ENCODE measurements at places on chromosomes 3 and 15. TPM values are rescaled to one million over a fixed set of nuclear protein-coding genes. Genes with fewer than 3 reads are reported as not detected.

DNA sequence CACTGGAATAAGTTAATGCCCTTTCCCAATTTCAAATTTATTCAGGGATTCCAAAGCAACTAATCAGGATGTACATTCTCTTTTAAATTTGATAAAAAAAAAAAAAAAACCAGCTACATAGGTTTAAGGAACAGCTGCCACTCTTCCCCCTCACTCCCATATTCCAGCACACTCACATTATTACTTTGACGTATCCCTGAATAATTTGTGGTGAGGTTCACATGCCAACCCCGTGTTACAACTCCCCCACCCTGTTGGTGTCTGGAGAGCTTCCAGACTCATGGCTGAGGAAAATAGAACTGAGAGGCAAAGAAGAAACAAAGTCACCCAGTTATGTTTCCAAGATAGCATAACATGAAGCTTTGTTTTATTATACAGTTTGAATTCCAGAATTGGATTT lies 300.5 kb upstream of the MME start:
- DNase-seq, result peak; percentile 87

GRCh38 chr15:80264031-80264430 lies 12.0 kb upstream of the CTXND1 start:
- DNase-seq, result peak; percentile 22

DNA sequence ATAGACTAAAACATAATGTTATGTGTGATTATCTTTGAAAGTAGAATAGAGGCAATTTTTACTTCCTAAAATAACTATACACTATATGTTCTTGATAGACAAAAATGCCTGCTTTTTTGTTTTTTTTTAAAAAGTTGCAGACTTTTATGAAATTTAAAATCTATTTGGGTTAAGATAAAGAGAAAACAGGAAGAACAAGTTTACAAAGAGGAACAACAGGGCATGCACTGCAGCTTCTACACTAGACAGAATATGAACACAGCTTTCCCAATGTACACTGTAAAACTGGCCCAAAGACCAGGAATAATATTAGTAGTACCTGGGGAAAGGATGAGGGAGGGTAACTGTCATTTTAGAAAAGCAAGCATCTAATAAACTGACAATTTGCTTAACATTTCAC lies 53.7 kb downstream of the NR1I2 start:
- DNase-seq, result no peak

DNA sequence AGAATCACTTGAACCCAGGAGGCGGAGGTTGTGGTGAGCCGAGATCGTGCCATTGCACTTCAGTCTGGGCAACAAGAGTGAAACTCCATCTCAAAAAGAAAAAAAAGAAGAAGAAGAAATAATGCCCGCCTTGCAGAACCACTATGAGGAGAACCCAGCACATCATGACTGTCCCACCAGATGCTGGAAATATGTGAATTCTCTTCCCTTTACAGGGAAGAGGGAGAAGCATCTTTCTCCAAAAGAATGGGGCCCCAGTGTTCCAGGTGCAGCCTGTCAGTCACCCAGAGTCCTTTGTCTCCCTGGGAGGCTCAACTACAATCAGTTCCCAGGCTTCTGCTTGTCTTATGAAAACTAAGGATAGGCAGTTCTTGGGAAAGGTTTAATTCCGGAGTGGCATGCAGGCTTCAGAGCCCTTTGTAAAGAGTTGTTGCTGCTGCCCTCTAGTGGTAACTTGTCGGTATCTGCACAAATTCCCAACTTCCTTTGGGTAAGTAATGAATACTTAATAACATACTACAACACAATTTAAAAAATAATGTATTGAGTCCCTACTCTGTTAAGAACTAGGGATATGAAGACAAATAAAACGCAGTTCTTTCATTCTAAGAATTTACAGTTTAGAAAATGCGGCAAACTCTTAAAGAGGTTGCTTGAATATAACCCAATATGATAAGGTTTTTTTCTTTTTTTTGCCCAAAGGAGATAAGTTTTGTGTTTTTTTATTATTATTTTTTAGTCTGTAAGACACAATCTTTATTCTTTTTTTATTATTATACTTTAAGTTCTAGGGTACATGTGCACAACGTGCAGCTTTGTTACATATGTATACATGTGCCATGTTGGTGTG lies 18.6 kb upstream of the TICRR start:
- peak; percentile 77 for DNase-seq

DNA sequence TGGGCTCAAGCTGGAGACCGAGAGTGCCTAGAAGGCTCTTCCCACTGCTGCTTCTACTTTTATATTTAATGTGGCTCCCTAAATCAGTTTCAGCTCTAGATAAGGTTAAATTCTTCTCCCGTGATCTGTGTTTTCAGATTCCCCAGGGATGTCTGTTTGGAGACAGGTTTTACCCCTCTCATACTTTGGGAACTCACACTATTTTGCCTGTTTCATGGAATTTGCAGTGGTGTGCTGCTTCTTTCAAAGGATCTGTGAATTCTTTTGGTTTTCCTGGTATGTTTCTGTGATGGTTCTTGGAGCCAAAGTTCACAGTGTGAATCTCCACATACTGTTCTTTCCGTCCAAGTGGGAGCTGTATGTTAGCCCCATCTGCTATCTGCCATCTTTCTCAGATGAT lies 238.3 kb upstream of the SLITRK3 start:
- DNase-seq, result no peak

- no peak for DNase-seq
Measured at GRCh38 chr3:41462103-41462691, 262.9 kb downstream of the CTNNB1 start.

- DNase-seq, result no peak
Measured at GRCh38 chr3:130895690-130896488, 2.0 kb downstream of the ATP2C1 start.

GRCh38 chr15:53447053-53447574 lies 312.3 kb downstream of the WDR72 start:
- DNase-seq, result no peak

Gene SAMD7
- total RNA-seq, result not detected

DNA sequence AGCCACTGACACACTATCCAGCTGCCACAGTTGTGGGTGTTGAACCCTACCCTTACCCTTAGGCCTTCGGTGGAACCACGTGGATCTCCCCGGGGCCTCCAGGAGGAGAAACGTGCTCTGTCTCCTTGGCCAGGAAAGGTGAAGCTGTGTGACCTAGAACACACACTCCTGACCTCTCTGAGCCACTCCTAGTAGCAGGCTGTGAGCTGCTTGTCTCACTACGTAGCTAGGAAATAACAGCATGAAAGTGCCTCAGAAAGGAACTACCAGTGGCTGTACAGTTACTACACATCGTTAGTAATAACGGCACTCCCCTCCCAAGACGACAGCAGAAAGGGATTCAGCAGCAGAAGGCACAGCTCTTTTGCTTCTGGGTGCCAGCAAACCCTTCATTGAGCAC lies 36.2 kb upstream of the SLC6A6 start:
- no peak for DNase-seq

DNA sequence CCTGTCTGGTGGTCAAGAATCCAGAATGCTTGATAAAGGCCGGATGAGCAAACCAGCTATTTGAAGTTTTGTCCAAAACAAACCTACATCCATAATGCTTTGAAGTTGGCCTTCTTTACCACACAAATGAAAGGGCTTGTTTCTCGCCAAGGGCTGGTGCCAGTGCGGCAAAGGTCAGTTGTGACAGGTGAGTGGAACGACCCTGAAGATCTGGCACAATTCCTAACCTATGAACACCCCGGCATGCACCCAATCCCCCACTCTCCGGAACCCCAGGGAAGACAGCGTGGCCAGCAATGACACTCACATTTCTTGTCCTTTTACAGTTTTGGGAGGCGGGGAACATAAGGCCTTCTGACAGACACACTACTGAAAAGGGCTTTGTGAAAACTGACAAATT lies 90.6 kb downstream of the ATP10A start:
- DNase-seq, result no peak

Gene TLR9
- total RNA-seq, result not detected

Gene LIPH
- total RNA-seq, result 0.36 TPM

Gene CCDC9B
- 19.7 TPM for total RNA-seq

GRCh38 chr3:115248274-115248673 lies 101.2 kb upstream of the ZBTB20 start:
- DNase-seq, result peak; percentile 73

GRCh38 chr3:112931736-112932521 lies 43.0 kb downstream of the CD200R1 start:
- no peak for DNase-seq

DNA sequence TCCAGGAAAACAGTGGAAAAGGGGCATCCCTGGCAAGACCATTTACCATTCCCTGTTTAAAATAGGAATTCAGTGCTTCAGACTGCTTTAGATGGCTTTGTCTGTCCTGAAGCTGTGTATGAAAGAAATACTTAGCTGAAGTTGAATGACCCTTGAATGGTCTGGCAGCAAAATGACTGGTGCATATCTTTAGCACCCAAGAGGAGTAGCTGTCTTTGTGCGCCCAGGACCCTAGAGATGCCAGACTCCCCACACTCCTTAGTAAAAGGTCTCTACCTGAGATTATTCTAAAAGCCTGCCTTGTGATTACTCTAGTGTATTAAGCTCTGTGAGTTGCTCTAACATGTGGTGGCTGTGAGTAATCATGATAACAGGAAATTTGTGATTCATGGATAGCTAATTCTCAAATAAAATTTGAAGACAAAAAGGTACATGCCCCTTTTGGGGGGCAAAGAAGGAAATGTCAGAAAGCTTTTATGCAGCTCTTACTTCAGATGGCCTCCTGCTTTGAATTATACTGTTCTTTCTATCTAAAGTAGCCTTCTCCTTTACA lies 3.2 kb downstream of the MAPKBP1 start:
- DNase-seq, result peak; percentile 65
